Myocyte (in vitro differentiated cells): ENCODE measurements at places on chromosomes 7 and 10. TPM values are rescaled to one million over a fixed set of nuclear protein-coding genes. Genes with fewer than 3 reads are reported as not detected.

GRCh38 chr7:111750228-111750627 is 187.9 kb upstream of the IMMP2L start:
- DNase-seq, result no peak

GRCh38 chr7:116228241-116228640 is 17.9 kb downstream of the TES start:
- DNase-seq, result no peak

GRCh38 chr7:12769444-12769843 is 82.0 kb downstream of the ARL4A start:
- DNase-seq, result no peak

- peak; percentile 93 for DNase-seq
Observed at GRCh38 chr10:29501692-29502091, 133.1 kb downstream of the SVIL start.

GRCh38 chr7:112199035-112199655 is 7.1 kb downstream of the DOCK4 start:
- DNase-seq, result no peak

- no peak for DNase-seq
Observed at GRCh38 chr7:36272567-36273269, 116.9 kb upstream of the ANLN start.

- no peak for DNase-seq
Observed at GRCh38 chr7:147885869-147886268, 704.7 kb upstream of the C7orf33 start.

- DNase-seq, result no peak
Observed at GRCh38 chr10:46314071-46314470, 27.3 kb downstream of the ANTXRL start.

- DNase-seq, result no peak
Observed at GRCh38 chr10:102511583-102512274, 8.0 kb downstream of the SUFU start.

DNA sequence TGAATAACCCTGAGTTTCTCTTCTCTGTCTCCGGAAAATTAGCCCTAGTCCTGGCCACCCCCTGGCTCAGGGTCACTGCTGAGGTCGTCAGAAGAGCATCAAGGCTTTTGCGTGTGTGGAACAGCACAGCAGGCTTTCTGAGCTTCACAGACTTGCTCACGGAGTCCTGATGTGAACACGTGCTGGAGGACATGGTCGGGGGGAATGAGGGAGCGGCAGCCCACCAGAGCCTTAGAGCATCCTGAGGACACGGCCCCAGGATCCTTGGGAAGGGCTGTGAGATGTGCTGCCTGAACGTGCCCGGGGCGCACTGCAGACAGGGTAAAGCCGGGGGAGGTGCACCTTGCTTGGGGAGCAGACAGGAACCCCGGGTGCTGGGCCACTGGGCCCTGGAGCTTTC is 28.8 kb downstream of the TMEM120A start:
- DNase-seq, result no peak

GRCh38 chr10:123835575-123835974 is 56.0 kb downstream of the CPXM2 start:
- DNase-seq, result no peak

GRCh38 chr7:18574676-18575075 is 79.1 kb downstream of the HDAC9 start:
- peak; percentile 18 for DNase-seq

GRCh38 chr7:134844200-134844599 is 64.8 kb downstream of the CALD1 start:
- no peak for DNase-seq

- DNase-seq, result peak; percentile 94
Observed at GRCh38 chr7:44633254-44634186, 27.1 kb downstream of the OGDH start.

DNA sequence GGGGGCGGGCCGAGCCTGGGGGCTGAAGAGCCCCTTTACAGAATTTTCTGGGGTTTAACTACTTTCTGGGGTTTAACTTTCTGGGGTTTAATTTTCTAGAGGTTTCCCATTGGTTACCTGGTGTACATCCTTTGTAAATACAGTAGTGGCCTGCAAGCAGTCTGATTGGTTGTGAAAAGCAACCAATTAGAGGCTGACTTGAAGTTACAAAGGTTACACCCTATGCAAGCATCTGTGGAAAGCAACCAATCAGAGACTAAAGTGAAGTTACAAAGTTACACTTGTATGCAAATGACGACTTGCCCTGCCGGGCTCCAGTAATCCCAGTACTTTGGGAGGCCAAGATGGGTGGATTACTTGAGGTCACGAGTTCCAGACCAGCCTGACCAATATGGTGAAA is 27.4 kb downstream of the GTF2I start:
- DNase-seq, result no peak

DNA sequence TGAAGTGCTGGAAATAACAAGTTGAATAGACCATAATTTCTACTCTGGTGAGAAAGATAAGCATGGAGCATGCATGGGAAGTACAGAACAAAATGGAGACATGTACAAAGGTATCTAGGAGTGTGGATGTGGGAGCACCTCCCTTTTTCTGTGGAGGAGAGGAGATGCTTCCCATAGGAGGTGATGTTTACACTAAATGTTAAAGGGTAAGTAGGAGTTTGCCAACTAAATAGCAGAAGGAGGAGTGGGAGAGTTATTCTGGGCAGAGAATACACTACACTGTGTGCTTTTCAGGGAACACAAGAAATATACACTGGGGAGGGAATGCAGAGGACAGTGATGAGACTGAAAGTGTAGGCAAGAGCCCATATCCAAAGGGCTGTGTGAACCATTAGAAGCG is 21.1 kb upstream of the PANK1 start:
- DNase-seq, result no peak

DNA sequence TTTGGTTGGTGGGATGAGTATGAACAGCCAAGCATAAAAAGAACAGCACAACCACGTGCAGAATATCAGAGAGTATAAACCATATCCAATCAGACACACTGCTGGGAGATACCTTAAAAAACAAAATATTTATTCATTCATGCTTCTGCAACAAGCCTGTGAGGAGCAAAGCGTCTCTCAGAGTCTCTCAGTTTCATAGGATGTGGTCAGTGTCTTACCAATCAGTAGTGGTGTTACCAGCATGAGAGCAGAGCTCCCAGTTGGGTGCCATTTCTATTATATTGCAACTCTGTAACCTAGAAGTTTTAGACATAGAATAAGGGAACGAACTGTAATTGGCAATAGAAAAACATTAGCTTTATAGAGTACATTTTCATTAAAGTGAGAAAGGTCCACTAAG is 445.9 kb upstream of the LRRN3 start:
- DNase-seq, result no peak

GRCh38 chr7:149766135-149766675 is 7.2 kb downstream of the ZNF467 start:
- no peak for DNase-seq

RAMP3 gene
- not detected in 2 replicates for total RNA-seq

HECW1 gene
- total RNA-seq, result not detected in 2 replicates

SEPTIN14 gene
- not detected in 2 replicates for total RNA-seq

ZPBP gene
- not detected in 2 replicates for total RNA-seq

KLF14 gene
- not detected in 2 replicates for total RNA-seq

MCM10 gene
- 0.05 and 0.10 TPM in 2 replicates for total RNA-seq
